ENCODE measurements at places on chromosomes 1 and 21.

- no peak for DNase-seq
These were observed 85.8 kb upstream of the LRRN2 start for GRCh38 chr1:204771358-204771757.

DNA sequence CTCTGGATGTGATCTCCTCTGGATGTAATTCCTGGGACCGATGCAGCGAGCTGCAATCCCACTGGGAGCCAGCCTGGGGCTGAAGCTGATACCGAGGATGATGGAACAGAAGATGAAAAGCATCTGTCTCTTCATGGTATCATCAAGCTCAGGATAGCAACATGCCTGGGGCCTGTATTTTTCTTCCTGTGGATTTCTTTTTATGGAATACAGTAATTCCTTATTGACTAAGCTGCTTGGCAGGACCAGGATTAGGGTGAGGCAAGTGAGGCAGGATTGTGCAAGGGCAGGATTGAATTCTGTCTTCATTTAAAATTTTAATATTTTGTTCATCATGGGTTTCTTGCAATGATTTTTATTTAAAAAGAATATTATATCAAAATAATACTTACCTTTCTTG, 86.6 kb downstream of the SLC25A24 start:
- no peak for DNase-seq

- peak; percentile 73 for DNase-seq
These were observed at the start of gene CCSAP for GRCh38 chr1:229342656-229343569. Gene CCSAP (minus strand): TSS chr1:229343047. CDS start chr1:229342465, 582 bp downstream.

- no peak for DNase-seq
These were observed 59.6 kb upstream of the ACTRT2 start for GRCh38 chr1:2961661-2962060.

All from activated CD4-positive, alpha-beta T cell treated with anti-CD3 and anti-CD28 coated beads for 36 hours (primary cell).